ENCODE measurements at places on chromosomes 13 and 19. TPM values are rescaled to one million over a fixed set of nuclear protein-coding genes. Genes with fewer than 3 reads are reported as not detected.

- DNase-seq: no peak
Measured at GRCh38 chr19:50693064-50693975, 26.3 kb downstream of the SHANK1 start.

DNA sequence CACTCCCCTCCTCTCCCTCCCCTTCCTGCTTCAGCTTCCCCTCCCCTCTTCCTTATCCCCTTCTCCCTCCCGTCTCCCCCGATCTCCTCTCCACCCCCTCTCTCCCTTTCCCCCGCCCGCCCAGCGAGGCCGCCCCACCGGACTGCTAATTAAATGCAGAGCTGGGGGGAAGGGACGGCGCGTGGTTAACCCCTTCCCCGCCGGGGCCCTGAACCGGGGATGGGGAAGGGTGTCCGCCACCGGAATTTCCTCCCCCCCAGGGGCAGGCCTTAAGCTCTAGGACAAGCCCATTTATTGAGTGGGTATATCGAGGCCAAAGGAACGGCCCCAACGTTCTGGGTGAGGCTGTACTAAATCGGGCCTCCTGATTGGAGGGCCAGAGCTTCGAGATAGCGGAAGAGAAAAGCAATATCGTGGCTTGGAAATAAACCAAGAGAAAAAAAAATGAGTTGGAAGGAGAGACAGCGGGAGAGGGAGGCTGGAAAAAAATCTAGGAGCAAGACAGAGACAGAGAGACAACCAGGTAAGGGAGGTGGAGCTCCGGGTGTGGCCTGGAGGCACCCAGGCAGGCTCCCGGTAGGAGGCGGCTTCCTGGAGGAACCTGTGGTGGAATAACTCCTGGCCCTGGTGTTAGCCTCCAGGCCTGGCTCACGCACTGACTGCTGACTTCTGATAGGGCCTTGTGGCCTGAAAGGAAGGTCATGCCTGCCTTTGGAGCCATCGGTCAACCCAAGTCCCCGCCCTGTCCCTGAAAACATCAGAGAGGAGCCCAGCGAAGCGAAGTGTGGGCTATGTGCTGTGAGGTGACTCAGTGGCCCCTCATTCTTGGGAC, 11.6 kb upstream of the JUND start:
- peak; percentile 88 for DNase-seq

DNA sequence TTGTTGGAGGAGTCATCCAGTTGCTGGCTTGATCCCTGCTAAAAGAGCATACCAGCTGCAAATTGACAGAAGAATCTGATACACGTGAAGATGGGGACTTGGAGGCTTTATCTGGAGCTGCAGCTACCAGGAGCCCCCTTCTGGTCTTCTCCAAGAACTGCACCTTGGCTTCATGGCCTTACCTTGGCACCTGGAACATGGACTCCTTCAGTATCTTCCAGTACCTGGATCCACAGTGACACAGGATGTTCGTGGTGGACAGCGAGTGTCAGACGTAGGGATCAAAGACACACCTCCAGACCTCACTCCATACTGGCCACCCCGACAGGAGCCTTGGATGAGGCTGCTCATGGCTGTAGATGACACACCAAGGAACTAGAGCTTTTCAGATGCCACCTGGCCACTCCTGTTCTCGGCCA, 9.9 kb upstream of the ACSBG2 start:
- peak; percentile 57 for DNase-seq

DNA sequence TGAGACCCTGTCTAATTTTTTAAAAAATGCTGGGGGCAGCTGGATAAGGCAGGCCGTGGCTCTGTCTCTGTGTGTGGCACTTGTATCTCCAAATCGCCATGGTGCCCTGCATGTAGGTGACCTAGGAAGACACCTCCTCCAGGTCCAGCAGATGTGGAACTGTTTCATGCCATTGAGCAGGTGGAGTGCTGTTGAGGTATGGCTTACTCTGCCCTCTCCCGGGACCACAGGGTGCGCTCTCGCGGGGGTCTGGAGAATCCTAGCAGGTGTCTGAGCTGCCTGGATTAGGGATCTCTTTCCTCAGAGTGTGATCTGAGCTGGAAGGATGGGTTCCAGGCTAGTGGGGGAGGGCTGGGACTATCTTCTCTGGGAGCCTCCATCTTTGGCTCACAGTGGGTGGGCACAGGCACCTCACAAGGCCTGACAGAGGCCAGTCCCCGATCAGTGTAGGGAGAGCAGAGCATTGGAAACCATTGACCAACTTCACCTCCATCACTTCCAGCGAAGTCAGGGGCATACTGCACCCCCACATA, 67.7 kb upstream of the TM9SF2 start:
- DNase-seq: no peak

DNA sequence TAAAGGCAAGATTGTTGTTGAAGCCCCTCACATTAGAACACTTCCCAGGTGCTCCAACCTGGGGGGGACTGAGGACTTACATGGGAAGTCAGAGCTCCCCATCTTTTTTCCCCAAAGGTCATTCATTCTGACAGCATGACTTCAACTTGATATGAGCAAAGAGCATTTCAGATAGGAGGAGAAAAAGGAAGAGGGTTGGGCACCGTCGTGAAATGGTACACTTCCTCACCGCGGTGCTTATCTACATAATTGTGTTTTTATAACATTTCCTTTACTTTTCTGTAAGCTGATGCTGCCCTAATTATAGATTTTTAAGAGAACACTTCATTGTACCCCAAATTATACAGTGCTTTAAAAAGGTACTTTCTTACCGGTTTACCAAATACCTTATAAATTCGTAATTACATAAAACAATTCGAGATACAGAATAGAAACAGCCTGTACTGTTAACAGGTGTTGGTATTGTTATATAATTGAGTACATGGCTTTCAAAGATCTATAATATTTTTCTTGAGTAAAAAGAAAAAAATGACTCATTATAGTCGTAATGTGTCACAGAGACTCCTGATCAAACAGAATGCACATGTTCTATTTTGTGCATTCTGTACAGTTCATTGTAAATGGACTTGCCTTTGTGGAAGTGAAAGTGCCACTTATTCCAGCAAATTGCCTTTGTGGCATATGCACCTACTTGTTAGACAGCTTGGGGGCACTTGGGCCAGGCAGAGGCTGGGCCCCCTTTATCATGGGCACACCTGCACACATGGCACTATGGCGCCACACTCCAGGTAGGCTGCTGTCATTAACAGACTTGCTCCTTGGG, 81.8 kb downstream of the GGACT start:
- no peak for DNase-seq

DNA sequence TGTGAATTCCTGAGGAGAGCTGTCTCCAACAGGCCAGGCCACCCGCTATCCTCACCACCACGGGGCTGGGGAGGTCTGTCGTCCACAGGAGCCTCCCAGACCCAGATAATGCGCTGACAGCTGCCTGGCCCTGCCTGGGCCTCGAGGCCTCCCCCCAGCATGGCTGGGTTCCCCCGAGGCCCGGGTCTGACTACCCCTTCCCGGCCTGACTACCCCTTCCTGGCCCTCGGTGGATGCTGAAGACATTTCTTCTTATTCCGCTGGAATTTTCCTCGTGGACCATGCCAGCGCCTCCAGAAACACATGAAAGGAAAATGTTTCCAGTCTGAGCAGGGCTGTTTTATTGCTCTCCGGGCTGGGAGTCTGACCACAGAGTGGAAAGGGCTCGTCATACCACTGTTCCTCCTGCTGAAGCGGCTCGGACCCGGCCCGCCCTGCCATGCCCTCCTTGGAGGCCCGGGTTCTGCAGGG, 16.8 kb upstream of the COMP start:
- no peak for DNase-seq

DNA sequence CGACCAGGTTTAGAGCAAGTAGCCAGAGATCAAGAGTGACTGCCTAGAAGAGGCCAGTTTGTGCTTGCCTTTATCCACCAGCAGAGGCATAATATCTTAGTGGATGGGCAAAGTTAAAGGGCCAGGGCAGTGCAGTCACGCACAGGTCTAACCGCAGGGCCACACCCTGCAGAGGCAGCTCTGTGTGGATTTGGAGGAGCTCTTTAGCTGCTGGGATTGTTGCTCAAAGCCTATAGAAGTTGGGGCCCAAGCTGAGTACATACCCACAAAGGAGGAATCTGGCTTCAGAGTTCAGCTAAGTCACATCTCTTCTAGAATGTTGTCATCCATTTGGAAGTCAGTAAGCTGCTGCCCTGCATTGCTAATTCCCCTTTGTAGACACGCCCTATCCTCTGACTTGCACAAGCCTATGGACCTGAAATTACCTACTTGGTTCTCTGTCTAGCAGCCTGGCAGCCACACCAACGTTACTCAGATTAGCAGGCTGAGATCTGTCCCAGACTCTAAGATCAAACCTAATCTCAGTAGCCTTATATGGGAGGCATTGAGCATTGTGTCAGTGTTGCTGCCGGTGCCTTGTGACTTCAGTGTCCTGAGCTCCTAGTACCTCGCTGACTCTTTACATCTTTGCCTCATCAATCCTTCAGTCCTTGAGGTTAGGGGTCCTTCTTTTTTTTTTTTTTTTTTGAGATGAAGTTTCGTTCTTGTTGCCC, 102.9 kb upstream of the STARD13 start:
- no peak for DNase-seq

DNA sequence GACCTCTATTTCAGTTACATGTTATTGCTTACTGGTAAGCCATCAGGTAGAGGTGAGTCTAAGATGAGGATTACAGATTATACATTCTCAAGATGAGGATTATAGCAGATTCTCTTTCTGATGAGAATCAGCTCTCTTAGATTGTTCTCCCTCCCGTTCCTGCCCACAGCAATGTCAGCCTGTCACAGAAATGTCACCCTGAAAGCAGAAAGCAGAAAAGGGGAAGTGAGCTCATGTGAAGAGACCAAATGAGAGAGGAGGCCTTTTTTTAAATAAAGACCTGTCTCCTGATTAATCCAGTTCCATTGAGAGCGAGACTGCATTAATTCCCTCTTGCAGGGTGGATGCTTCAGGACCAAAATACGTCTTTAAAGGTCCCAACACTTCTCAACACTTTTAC, 445.6 kb downstream of the KCTD12 start:
- DNase-seq: no peak

DNA sequence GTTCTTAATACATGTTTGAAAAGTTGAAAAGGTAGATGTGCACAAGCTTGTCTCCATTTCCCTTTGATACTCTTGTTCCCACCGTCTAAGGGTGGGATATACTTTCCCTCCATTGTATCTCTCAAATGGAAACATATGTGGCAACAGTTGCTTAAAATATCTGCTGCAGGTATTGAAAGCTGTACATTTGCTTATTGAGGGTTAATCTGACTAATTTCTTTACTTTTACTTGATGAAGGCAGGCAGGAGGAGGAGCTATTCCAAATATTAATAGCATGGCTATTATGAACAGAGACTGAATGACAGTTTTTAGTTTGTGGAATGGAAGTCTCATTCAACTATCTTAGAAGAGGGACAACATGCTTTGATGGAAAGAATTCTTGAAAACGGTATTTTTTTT, 103.8 kb downstream of the SLC10A2 start:
- DNase-seq: no peak

Gene KIR3DL1
- total RNA-seq: not detected

Gene GZMM
- not detected for total RNA-seq

Gene RXFP2
- total RNA-seq: not detected

Gene SWSAP1
- 1.7 TPM for total RNA-seq

Gene MBD3L3
- not detected for total RNA-seq

Gene FUZ
- 21.5 TPM for total RNA-seq

Gene NLRP5
- total RNA-seq: not detected
